Activated T-helper 1 cell treated with anti-CD3 and anti-CD28 coated beads, Interleukin-12 subunit alpha, Interleukin-12 subunit beta, Interleukin-2, Interleukin-4 antibody, amounts not matched to agents 30 ng/mL and 10 ng/mL and 1 ng/mL, durations not matched to agents 14 hours and 24 hours and 36 hours (primary cell): ENCODE measurements at places on chromosomes 5 and 9. TPM values are rescaled to one million over a fixed set of nuclear protein-coding genes. Genes with fewer than 3 reads are reported as not detected.
A peak's percentile ranks its signal among the peaks of the same experiment; 100 is the strongest.

The GZMA gene
- total RNA-seq, result 88.1 and 93.7 TPM in 2 replicates

GRCh38 chr5:75048457-75048953, 3.9 kb downstream of the GCNT4 start:
- H3K4me3 ChIP-seq, result peak overlapping the region; percentile 15
- H3K27ac ChIP-seq, result no peak overlapping the region
- H3K4me1 ChIP-seq, result peaks cover 75% of the 10 kb centered on the region
- DNase-seq, result no peak
- H3K36me3 ChIP-seq, result peaks cover 19% of the 10 kb centered on the region

DNA sequence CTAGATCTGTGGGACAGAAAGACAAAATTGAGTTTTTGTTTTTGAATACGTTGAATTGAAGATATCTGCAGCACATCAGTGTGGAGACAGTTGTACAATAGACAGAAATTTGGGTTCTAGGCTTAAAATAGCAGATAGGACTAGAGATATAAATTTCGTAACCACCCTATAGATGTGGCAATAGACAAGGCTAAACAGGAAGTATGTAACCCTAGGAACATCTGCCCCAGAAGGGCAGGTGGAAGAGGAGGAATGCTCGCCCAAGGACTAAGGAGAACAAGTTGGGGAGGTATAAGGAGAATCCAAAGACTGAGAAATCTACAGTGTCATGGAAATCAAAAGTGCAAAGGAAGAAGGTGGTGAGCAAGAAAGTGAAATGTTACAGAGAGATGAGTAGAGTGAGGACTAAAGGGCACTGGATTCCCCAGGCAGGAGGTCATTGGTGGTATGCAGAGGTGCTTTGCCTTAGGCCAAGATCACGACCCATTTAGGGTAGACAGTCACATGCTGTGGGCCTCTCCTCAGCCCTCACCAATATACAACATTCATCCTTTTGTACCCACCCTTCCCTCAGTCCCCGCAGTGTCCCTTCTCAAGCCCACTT, 109.1 kb upstream of the ELL2 start:
- peaks cover 67% of the 10 kb centered on the region for H3K4me1 ChIP-seq
- H3K4me3 ChIP-seq, result no peak overlapping the region
- H3K36me3 ChIP-seq, result peaks cover 2% of the 10 kb centered on the region

The TRIP13 gene
- total RNA-seq, result 37.2 and 38.4 TPM in 2 replicates

DNA sequence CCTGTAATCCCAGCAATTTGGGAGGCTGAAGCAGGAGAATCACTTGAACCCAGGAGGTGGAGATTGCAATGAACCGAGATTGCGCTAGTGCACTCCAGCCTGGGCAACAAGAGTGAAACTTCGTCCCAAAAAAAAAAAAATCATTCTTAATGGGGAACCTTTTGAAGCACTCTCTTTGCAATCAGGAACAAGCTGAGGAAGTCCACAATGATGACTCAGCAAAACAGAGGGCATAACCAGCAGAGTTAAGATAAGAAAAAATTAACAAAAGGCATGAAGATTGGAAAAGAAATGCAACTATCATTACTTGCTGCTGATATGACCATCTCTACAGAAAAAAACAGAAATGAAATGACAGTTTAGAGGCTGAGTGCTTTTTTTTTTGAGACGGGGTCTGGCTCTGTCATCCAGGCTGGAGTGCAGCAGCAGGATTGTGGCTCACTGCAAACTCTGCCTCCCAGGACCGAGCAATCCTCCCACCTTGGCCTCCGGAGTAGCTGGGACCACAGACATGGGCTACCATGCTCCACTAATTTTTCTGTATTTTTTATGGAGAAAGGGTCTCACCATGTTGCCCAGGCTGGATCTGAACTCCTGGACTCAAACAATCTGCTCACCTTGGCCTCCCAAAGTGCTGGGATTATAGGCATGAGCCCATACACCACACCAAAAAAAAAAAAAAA, 88.0 kb downstream of the FNBP1 start:
- no peak for DNase-seq
- peaks cover 16% of the 10 kb centered on the region for H3K4me1 ChIP-seq
- no peaks in the 10 kb centered on the region for H3K27me3 ChIP-seq
- peaks cover 42% of the 10 kb centered on the region for H3K36me3 ChIP-seq
- H3K4me3 ChIP-seq, result peak overlapping the region; percentile 0

DNA sequence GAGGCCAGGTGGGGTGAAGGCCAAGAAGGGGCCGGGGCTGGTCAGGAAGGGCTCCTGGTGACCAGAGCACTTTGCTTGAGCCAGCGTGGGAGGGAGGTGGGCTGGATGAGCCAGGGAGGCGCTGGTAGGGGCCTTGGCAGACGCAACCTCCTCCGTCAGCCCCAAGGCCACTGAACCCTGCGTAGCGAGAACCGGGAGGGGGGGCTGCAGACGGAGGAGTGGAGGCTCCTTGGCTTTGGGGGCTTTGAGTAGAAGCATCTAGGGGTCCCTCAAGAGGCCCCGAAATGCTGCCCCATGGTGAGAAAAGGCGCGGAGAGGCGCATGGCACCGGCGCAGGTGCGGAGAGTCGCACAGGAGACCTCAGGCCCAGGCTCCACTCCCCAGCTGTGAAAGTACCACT, 1888.0 kb upstream of the CDH9 start:
- H3K36me3 ChIP-seq, result no peaks in the 10 kb centered on the region
- H3K27ac ChIP-seq, result no peak overlapping the region
- H3K4me1 ChIP-seq, result no peaks in the 10 kb centered on the region
- H3K4me3 ChIP-seq, result no peak overlapping the region
- no peak for DNase-seq
- H3K27me3 ChIP-seq, result no peaks in the 10 kb centered on the region

DNA sequence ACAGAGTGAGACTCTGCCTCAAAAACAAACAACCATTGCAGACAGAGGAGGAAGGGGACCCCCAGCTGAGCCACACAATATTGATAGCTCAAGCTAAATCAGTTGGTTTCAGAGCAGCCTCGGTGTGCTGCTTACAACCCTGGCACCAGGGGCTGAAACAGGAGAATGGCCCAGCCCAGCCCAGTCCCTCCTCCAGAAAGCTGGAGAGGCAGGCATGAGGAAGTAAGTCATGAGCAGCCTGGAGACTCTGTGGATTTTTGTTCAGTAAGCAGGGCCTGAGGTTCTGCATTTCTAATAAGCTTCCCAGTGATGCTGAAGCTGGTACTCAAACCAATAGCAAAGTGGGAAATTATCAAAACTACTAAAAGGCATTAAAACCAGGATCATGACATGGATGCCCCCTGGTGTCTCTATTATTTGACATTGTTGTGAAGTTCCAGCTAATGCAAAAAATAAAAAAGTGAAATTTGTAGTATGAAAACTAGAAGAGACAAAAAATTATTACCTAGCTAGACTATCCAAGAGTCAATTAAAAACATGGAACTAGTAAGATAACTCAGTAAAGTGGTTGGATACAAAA, 14.2 kb downstream of the PRRT1B start:
- DNase-seq, result no peak
- H3K27me3 ChIP-seq, result peaks cover 16% of the 10 kb centered on the region
- no peaks in the 10 kb centered on the region for H3K4me1 ChIP-seq

The DOK3 gene
- 3.7 and 5.0 TPM in 2 replicates for total RNA-seq

GRCh38 chr5:177431317-177432142, 5.1 kb downstream of the GRK6 start:
- peak; percentile 70 for DNase-seq
- no peaks in the 10 kb centered on the region for H3K27me3 ChIP-seq
- H3K27ac ChIP-seq, result peak overlapping the region; percentile 91
- peaks cover 48% of the 10 kb centered on the region for H3K36me3 ChIP-seq
- peaks cover 61% of the 10 kb centered on the region for H3K4me1 ChIP-seq

DNA sequence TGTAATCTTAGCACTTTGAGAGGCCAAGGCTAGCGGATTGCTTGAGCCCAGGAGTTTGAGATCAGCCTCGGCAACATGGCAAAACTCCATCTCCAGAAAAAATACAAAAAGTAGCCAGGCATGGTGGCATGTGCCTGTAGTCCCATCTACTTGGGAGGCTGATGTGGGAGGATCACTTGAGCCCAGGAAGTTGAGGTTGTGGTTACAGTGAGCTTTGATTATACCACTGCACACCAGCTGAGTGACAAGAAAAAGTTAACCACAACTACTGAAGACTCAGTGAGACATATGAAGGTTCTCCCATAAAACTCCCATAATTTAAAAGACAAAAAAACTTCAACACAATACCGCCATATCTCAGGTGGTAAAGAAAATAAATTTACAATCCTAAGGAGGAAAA, 98.0 kb downstream of the NR6A1 start:
- H3K4me3 ChIP-seq, result no peak overlapping the region
- H3K36me3 ChIP-seq, result no peaks in the 10 kb centered on the region
- H3K27me3 ChIP-seq, result peaks cover 2% of the 10 kb centered on the region
- no peaks in the 10 kb centered on the region for H3K4me1 ChIP-seq

- no peak overlapping the region for H3K27ac ChIP-seq
- H3K27me3 ChIP-seq, result no peaks in the 10 kb centered on the region
- no peak overlapping the region for H3K4me3 ChIP-seq
- DNase-seq, result no peak
Observed at GRCh38 chr5:118139361-118139760, 849.0 kb downstream of the DTWD2 start.

DNA sequence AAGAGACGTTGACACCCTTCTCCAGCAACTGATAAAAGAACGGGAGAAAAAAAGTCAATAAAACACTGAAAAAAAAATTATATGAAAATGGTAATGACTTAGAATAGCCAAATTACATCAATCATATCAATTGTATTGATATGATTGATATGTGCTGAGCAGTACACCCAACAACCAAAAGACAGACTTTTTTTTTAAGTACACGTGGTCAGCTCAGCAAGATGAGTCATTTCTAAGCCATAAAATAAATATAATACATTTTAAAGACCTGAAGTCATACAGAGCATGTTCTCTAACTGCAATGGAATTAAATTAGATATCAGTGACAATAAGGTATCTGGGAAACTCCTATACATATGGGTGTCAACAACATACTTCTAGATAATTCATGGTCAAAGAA, 30.9 kb upstream of the OLFM1 start:
- H3K27ac ChIP-seq, result no peak overlapping the region
- no peaks in the 10 kb centered on the region for H3K4me1 ChIP-seq
- H3K36me3 ChIP-seq, result no peaks in the 10 kb centered on the region
- H3K4me3 ChIP-seq, result no peak overlapping the region
- no peak for DNase-seq

The SHISAL2B gene
- total RNA-seq, result not detected in 2 replicates

- no peak for DNase-seq
- H3K27ac ChIP-seq, result no peak overlapping the region
- no peaks in the 10 kb centered on the region for H3K36me3 ChIP-seq
Observed at GRCh38 chr5:53926026-53926425, 365.6 kb downstream of the NDUFS4 start.

The S100Z gene
- total RNA-seq, result 0.67 and 1.5 TPM in 2 replicates
